ENCODE measurements at places on chromosomes 11 and 22.

DNA sequence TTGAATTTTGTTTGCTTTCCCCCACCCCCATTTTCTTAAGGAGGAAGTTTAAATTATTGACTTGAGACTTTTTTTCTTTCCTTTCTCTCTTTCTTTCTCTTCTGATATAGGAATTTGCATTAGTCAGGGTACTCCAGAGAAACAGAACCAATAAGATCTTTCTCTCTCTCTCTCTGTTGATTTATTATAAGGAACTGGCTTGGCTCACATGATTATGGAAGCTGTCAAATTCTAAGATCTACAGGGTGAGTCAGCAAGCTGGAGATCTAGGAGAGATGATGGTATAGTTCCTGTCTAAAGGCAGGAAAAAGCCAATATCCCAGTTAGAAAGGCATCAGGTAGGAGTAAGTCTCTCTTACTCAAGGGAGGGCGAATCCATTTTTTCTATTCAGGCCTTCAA, 64.0 kb downstream of the CCDC81 start:
- DNase-seq: no peak

DNA sequence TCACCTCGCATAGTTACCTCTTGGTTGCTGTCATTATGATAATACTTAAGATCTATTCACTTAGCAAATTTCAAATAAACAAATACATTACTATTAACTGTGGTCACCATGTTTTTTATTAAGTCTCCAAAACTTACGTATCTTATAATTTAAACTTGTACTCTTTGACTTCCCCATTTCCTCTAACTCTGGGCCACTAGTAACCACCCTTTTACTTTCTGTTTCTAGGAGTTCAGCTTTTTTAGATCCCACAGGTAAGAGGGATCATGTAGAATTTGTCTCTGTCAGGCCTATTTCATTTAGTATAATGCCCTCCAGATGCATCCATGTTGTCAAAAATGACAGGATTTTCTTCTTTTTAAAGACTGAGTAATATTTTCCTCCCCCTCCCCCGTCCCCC, 212.4 kb upstream of the C11orf87 start:
- no peak for DNase-seq

DNA sequence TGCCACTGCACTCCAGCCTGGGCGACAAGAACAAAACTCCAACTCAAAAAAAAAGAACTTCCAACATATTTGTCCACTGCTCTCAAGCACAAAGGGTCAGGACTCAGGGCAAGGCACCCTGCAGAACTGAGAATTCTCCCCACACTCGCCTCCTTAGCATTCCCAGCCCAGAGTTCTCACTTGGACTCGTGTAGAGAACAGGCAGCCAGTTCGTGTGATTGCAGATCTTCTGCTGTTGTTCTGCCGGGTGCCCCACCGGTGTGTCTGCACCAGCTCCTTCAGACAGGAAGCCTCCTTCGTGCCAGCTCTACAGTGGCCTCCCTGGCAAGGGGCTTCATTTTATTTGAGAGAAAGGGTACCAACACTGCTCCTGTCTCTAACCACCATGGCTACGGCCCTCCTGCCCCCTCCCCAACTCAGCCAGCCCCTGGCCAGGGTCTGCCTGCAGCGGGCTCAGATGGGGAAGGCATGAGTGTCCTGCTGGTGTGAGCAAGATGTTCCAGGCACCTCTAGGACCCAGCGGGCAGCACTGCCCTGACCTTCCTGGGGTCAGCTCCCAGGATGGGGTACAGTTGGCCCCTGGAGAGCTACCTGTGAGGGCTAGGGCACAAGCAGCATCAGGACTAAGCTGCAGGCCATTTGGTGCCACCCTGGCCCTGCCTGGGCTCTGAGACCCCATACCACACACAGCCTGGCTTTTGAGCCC, 19.5 kb upstream of the SCGB1A1 start:
- peak; percentile 27 for DNase-seq

- DNase-seq: no peak
Observed at GRCh38 chr22:34986523-34986922, 79.4 kb upstream of the ISX start.

GRCh38 chr11:121550247-121551030, 97.7 kb upstream of the SORL1-AS1 start:
- DNase-seq: no peak

GRCh38 chr11:95349345-95349942, 118.4 kb upstream of the SESN3 start:
- no peak for DNase-seq

GRCh38 chr22:25840891-25841290, 98.9 kb downstream of the MYO18B start:
- DNase-seq: no peak

- no peak for DNase-seq
Observed at GRCh38 chr11:29024386-29024785, 916.2 kb downstream of the METTL15 start.

GRCh38 chr11:100930185-100930778, 199.3 kb downstream of the PGR start:
- DNase-seq: no peak

GRCh38 chr11:102807921-102808320, 10.0 kb upstream of the MMP1 start:
- DNase-seq: no peak

DNA sequence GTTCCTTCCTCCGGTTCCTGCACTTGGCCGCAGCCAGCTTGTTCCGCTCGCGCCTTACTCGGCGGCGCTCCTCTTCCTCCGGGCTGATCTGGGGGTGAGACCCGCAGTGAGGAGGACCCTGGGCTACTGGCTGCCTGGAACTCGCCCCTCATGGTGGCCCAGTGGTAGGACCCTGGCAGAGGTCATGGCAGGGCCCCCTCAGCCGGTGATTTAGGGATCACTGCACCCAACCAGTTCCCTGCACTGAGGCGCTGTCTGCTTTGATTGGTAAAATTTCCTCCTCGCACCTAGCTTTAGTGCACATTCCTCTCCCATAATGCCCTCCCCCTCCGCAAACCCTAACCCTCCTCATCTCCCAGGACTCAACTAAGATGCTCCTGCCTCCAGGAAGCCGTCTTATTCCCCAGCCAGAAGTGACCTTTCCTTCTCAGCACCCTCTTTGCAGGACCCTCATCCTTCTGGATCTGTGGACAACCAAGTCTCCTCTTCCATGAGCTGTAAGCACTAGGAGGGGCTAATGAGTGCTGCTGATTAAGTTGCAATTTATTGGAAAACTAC, 3.6 kb downstream of the CCDC85B start:
- DNase-seq: peak; percentile 73

- no peak for DNase-seq
Observed at GRCh38 chr22:44458044-44459020, 39.7 kb downstream of the RTL6 start.

DNA sequence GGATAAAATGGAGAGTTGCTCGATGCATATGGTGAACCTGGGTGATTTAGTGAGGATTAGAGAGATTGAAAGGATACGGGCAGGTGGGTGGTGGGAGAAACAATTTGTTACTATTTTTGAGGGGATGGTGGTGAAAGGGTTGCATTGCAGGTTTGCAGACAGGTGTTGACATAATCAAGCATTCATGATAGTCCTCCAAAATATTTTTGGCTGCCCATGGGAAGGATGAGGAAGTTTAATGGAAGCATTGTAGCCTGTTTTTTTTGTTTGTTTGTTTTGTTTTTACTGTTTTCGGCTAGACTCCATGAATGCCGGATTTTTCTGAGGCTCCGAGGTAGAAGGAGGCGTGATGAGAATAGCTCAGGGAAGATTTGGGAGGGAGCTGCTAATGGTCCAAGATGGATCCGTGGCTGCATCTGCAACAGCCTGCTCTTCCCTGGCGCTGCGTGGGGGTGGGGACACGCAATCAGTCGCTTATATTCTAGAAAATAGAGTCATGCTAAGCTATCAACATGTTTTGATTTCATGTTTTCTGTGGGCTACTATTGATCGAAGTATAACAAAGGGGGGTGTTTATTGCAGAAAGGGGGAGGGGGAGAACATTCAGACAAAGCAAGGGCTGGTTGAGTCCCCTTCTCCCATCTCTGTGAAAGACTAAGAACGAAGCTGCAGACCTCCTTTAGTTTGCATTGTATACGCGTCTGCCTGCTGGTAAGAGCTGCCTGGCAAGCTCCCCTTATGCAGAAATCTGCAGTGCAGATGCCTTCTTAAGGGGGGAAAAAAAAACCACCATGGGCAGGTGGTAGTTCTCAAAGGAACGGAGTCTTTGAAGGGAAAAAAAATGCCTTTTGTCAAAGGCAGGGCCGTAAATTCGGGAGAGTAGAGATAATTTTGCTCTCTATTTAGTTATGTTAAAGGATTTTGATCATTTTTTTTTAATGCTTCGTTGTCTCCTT, 1.0 kb downstream of the RTN3 start:
- DNase-seq: peak; percentile 45

DNA sequence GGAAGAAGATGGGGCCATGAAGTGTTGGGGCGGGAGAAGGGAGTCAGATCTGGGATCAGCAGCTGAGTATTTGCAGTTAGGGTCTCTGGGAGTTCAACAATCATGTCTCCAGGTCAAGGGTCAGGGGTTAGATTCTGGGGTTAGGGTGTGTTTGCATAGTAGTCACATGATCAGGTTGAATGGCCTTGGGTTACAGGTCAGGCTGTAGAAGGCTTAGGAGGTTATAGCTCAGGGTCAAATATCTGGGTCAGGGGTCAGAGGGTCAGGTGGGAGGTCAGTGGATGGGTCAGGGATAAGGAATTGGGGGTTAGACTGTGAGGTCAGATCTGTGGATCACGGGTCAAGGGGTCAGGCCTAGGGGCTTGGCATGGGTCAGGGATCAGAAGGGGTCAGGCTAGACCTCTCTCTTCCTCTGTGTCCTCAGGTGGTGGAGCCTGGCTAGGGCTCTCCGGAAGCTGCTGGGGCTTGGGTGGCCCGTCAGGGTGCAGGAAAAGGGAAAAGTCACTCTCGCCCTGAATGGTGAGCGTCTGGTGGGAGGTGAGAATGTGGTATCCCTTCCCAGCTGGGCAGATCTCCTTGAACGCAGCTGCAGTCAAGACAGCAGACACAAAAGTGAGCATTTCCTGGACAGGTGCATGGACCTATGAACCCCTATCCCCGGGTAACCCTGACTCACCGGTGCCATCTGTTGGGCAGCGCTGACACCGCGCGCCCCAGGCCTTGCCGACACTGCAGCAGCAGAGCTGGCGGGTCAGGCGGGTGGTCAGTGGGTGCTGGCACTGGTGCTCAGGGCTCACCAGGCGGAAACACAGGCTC, 6.4 kb downstream of the LTBP3 start:
- no peak for DNase-seq

DNA sequence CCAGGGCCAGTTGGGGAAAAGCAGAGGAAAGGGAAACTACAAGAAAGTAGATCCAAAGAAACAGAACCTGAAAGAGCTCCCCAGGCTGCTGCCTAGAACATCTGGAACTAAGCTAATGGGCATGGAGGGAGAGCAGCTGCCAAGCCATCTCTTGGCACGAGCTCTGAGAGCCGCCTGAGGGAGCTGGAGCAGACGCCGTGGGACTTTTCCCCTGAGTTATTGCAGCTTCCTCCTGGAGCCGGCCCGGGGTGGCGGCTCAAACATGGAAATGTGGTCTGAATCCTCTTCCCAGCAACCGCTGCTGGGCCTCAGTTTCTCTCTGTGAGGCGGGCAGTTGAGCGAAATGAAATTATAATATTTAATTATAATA, 41.8 kb downstream of the LIF start:
- DNase-seq: no peak

GRCh38 chr11:113519989-113520613, 44.9 kb upstream of the DRD2 start:
- DNase-seq: no peak

Data from left cardiac atrium (tissue), 4 donors.